ENCODE measurements at places on chromosomes 3 and 15. TPM values are rescaled to one million over a fixed set of nuclear protein-coding genes. Genes with fewer than 3 reads are reported as not detected.

DNA sequence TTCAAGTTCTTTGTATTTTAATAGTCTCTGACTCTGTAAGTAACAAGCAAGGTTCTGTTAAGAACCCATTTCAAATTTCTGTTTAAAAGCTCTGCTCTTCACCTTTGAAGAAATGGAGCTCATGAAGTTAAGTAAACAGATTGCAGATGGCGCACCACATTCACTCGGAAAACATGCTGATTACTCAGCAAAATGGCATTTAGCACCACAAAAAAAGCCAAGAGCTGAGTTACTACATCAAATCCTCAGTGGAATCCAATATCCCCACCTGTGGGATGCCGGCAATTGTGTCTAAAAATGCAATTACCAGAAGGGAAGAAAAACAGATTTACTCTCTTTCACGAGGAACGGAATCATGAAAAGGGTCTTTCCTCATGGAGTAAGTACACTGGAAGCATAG is 758.0 kb downstream of the NTRK3 start:
- DNase-seq: peak; percentile 19

- DNase-seq: no peak
These were observed 6.6 kb upstream of the STARD5 start for GRCh38 chr15:81330366-81331090.

CHRNB4 gene
- total RNA-seq: not detected

SLC28A2 gene
- total RNA-seq: not detected

TUSC7 gene
- total RNA-seq: not detected

GRCh38 chr15:76999996-77000395 is 5.1 kb downstream of the PSTPIP1 start:
- no peak for DNase-seq

- no peak for DNase-seq
These were observed 50.5 kb downstream of the UBE2E1 start for GRCh38 chr3:23856286-23856685.

GRCh38 chr15:66744610-66745279 is 42.7 kb downstream of the SMAD6 start:
- no peak for DNase-seq

TMEM212 gene
- not detected for total RNA-seq

CD96 gene
- total RNA-seq: 0.13 TPM

GRCh38 chr15:39079296-39079847 is 501.5 kb upstream of the THBS1 start:
- DNase-seq: peak; percentile 69

DNA sequence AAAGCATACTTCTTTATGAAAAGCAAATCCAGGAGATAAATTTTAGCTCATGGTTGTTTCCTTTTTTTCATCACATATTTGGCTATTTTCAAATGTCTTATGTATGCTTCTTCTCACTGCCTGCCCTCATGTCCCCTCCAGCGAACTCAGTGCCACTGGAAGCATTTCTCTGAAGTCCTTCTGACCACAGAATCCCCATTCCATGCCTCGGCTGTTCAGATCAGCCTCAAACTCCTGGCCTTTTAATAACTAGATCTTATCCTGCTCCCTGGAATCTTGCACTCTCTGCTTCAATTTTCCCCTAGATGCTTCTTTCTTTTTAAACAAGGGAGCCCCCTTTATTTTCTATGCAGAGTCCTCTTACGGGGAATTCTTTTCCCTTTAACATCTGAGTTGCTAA is 10.1 kb downstream of the ETV5 start:
- no peak for DNase-seq

GRCh38 chr3:13414040-13414729 is 5.9 kb downstream of the NUP210 start:
- no peak for DNase-seq

DNA sequence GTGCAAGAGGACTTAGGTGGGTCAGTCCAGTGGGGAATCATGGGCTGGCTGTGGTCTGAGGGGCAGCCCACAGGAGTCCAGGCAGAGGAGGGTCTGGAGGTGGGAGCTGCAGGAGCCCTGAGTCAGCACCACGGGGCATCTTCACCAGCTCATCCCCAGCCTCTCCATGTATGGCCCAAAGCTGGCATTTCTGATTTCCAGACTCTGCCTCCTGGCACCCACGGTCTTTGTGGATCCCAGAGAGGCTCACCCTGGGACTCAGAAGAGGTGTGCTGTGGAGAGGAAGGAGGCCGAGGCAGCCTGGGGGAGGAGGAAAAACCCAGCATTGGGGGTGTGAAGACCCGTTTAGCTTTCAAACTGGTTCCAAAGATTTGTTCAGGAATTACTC is 64.5 kb upstream of the KLF13 start:
- no peak for DNase-seq

DNA sequence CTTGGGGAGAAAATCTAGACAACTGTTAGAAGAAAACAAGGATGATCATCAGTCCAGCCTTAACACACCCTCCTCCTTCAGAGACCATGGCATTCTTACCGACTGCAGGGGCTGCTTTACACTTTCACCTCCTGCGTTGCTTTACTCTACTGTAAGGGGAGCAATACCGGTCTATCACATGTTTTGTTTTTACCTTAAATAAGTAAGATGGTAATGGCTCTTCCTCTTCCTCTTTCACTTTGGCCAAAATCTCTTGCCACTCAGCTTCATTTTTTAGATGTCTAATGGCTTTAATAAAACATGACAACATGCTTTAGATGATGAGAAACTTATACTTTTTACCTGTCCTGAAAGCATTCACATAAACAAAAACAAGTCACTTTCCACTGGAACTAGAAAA is 33.4 kb upstream of the STIMATE start:
- no peak for DNase-seq

DNA sequence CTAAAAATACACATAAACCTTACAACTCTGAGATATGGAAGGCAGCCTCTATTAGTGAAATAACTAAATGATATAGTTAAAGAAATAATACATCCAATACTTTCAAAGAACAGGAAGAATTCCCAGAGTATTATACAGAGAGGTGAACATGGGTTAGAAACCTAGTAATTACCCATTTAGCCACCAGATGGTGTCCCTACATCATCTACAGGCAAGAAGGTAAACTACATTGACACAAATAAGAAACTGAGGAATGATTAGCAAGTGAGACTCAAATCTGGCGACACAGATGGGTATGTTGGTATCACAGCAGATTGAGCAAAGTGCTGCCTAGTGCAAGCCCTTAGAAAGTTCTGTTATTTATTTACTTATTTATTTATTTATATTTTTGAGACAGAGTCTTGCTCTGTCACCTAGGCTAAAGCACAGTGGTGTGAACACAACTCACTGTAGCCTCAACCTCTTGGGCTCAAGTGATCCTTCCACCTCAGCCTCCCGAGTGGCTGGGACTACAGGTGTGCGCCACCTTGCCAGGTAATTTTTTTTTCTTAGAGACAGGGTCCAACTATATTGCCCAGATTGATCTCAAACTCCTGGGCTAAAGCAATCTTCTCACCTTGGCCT is 28.2 kb downstream of the NEK4 start:
- DNase-seq: no peak

SAMMSON gene
- not detected for total RNA-seq

DNA sequence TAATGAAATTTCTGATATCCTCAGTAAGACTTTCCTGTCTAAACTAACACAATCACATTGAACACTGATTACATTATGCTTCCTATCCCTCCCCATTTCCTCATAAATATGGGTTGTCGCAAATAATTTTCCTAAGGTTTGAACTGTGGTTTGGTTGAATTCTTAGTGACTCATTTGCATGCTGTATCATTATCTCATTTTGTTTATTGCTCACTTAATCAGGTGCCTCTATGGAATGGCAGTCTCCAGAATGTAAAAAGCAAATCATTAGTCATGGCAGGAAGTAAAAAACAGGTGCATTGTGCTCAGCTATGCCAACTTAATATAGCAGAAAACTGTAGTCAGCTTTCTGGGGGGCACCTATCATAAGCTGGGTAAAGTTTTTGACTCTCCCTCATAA is 216.0 kb upstream of the ZBTB20 start:
- DNase-seq: no peak

GRCh38 chr3:69888040-69888942 is 111.2 kb upstream of the SAMMSON start:
- no peak for DNase-seq

DNA sequence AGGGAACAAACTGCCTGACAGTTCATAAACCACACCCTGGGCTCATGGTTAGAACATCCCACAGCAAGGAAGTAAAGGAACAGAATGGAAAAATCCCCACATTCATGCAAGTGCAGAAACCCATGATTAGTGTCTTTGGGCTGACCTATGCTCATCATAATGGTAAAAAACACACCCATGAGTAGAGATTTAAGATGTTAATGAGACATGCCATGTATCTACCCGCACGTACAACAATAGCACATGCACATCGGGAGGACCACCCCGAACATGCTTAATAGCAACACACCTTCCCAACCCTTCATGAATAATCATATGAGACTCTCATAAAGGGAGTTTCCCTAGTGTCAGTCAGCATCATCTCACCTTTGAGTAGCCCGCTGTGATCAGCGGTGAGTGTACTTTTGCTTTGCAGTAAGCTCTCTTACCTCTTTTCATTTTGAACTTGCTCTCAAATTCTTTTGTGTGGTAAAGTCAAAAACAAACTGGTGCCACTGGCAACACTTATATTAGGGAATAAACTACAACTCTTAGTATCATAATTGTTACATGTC is 23.2 kb downstream of the ZBED2 start:
- DNase-seq: no peak

GRCh38 chr15:52391069-52391468 is 95.5 kb upstream of the MYO5C start:
- DNase-seq: no peak

MINAR1 gene
- total RNA-seq: 0.38 TPM

DNA sequence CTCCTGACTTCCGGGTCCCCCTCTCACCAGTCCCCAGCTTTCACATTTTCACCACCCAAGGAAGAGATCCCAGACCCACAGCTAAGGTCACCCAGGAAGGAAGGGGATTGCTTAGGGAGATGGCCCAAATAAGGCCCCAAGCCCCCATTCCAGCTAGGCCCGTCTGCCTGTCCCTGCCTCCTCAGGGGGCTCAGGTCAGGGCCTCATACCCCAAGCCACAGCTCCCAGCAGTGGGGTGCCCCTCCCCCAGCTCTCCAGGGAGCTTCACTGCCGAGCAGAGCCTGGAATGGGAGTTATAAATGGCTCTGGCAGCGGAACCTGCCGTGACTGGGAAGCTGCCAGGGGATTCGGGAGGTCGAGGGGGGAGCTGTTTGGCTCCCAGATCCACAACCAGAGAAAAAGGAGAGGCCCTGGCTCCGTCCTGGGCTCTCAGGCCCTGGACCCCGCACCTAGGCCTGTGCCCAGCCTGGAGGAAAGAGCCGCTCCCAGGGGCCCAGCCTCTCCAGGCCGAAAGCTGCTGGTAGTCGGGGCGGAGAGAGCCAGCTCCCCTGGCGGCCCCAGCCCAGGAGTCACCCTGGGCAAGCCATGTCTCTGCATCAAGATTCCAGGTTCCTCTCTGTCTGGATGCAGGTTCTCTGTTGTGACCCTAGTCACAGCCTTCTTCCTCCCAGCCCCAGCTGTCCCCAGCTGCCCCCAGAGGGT is 550 bp downstream of the CCDC9B start:
- peak; percentile 81 for DNase-seq

CLDN16 gene
- 0.08 TPM for total RNA-seq

DNA sequence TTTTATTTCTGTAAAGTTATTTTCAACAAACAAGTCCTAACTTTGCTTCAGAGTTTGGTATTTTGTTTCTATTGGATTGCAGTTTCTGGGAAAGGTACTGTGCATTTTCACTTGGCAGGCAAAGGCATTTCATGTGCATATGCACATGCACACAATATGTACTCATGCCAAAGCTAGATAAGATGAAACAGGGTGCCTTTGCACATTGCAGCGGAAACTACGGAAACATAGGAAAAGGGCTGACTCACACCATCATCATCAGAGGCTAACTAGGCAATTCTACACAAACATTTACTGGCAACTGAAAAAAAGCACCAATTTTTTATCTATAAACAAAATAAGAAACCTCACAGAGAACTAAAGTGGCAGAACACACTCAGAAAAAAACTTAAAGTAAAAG is 550.6 kb upstream of the NECTIN3 start:
- peak; percentile 63 for DNase-seq

- DNase-seq: peak; percentile 33
These were observed 212.5 kb downstream of the OSBPL10 start for GRCh38 chr3:31768479-31769125.

- DNase-seq: no peak
These were observed 229.1 kb upstream of the CBLB start for GRCh38 chr3:106097817-106098435.

GRCh38 chr3:8768364-8769087 is 887 bp downstream of the OXTR start:
- DNase-seq: no peak

GRCh38 chr15:47673232-47673761 is 44.0 kb upstream of the SEMA6D start:
- no peak for DNase-seq

DNA sequence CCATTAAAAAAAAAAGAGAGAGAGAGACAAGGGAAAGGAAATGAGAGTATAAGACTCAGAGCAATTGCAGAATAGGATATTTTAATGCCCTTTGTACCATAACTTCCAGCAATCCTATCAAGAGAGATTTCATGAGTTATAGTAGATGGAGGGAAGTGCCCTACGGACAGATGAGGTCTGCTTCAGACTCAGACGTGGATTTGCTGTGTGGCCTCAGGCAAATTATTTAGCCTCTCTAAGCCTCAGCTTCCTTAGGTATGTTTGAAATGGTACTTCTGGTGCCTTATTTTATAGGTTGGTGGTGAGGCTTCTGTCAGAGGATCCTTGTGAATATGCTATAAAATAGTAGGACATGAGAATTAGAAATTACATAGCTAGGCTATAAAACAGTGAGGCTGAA is 448.2 kb downstream of the EDEM1 start:
- no peak for DNase-seq

DNA sequence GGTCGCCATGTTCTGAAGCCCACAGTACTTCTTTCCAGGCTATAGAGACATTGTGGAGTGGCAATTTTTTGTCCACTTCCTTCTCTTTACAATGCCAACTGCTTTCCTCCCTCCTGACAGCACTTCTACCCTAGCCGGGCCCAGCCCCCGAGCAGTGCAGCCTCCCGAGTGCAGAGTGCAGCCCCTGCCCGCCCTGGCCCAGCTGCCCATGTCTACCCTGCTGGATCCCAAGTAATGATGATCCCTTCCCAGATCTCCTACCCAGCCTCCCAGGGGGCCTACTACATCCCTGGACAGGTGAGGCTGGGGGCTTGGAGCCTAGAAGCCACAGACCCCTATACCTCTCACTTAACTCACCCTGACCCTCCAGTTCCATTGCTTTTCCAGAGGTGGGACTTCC is 2.8 kb downstream of the EIF4G1 start:
- DNase-seq: no peak

All from SJSA1 (cell line).